Heart left ventricle (tissue), 16 donors: ENCODE measurements at places on chromosomes 16 and 17. TPM values are rescaled to one million over a fixed set of nuclear protein-coding genes. Genes with fewer than 3 reads are reported as not detected.

DNA sequence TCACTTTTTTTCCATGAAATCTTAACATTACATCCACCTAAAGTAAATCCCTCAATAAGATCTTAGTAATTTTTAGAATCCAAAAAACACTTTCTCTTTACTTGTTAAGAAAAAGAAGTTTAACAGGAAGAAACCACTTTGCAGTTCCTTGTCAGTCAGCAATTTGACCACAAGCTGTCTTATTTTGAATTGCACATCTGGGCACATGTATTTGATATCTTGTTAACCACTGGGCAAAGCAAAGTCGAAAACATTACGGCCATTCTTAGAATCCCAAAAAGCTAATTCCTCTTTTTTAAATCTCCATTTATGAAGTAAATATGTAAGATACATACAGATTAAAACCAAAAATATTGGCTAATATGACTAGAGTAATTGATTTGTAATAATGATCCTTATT is 1.1 kb downstream of the ABCA10 start:
- H3K27ac ChIP-seq, result peak overlapping the region; percentile 23
- no peaks in the 10 kb centered on the region for H3K27me3 ChIP-seq
- H3K4me3 ChIP-seq, result peak overlapping the region; percentile 42
- H3K36me3 ChIP-seq, result no peaks in the 10 kb centered on the region
- no peak for DNase-seq

DNA sequence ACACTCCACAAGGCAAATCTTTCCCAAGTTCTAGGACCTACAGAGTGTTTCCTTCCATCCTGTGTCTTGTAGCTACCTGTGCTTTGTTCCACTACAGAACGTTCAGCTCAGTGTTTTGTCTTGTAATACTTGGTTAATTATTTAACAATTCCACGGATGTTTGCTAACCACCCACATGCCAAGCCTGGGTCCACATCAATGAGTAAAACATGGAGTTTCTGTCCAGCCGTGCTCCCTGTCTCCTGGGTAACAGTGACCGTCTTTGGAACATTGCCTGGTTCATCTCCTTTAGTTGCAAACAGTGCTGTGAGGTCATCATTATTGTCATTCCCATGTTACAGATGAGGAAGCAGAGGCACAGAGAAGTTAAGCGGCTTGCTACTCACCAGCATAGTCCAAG is 41.3 kb downstream of the IRF8 start:
- no peaks in the 10 kb centered on the region for H3K27me3 ChIP-seq
- H3K27ac ChIP-seq, result no peak overlapping the region
- DNase-seq, result no peak
- no peak overlapping the region for H3K4me3 ChIP-seq

GRCh38 chr17:30229012-30229411 is 6.5 kb downstream of the SLC6A4 start:
- DNase-seq, result no peak
- H3K4me3 ChIP-seq, result no peak overlapping the region
- H3K27ac ChIP-seq, result no peak overlapping the region

DNA sequence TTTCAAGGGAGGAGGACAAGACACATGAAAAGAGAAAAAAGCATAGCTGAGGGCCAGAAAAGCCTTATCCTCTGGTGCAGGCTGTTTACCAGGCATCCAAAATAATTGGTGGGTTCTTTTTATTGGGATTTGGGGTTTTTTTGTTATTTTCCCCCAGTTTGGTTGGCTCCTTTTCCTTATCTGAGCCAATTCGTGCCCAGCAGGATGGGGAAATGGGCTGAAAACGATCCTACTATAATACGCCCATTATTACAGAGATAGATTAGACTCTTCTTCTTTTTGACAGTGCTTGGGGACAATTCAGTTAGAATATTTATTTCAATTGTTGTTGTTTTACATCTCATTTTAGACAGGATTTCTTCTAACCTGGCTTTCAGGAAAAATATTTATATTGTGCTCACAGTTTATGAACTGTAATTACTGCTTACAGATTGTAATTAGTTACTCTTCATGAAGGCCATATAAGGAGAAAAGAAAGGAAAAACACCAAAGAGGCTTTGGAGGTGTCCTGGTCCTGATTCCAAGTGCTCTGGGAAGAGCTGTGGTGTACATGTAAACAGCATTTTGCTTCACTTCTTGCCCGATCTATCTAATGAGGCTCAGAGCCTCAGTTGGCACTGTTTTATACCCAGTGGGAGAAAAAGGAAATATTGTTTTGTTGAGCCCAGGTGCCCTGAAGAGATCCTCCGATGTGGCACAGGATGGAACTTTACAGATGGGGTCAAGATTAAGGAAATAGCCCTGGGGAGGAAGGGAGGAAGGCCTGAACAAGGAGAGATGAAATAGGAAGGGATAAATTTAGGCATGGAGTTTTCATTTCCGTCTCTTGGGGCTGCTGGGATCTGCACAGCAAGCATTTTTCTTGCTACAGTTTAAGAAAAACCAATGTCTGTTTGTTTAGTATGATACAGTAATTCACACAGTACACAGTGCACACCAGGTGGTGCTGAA is 611 bp upstream of the ANKRD40 start:
- H3K4me1 ChIP-seq, result peaks cover 44% of the 10 kb centered on the region
- peak overlapping the region; percentile 99 for H3K27ac ChIP-seq
- H3K4me3 ChIP-seq, result peak overlapping the region; percentile 80
- peaks cover 15% of the 10 kb centered on the region for H3K36me3 ChIP-seq
- no peak for DNase-seq

DNA sequence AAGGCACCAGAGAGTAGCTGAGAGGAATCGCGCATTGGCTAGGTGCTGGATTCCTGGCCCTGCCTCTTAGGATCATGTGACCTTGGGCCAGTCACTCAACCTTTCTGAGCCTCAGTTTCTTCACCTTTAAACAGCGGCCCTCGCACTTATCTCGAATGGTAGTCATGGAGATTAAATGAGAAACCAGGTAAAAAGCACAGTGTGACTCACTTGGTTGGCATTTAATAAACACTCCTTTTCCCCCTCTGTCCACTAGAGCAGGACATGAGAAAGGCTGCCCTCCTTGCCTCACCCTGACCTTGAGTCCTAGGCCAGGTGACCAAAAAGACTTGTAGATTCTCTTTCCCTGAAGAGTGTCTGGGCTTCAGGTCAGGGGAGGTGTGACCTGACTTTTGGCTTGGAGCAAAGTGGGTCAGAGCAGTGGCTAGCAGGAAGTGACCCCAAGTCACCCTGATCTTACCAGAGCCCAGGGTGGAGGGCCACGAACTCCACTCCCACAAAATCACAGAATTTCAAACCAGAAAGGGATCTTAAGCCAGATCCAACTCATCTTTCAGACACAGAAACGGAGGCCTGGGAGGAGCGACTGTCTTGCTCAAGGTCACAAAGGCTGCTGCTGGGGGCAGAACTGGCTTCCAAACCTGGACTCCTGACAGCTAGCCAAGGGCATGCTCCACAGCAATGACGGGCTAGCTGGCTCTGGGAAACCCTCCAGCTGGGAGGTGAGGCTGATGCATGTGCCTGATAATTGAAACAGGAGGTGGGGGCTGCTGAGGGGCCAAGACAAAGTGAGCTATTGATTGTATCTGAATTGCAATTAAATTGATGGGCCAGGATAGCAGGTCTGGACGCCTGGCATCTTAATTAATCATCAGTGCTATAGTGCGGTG is 65.2 kb downstream of the PIPOX start:
- no peaks in the 10 kb centered on the region for H3K27me3 ChIP-seq
- no peak overlapping the region for H3K4me3 ChIP-seq
- peak overlapping the region; percentile 83 for H3K27ac ChIP-seq
- H3K4me1 ChIP-seq, result peaks cover 38% of the 10 kb centered on the region

DNA sequence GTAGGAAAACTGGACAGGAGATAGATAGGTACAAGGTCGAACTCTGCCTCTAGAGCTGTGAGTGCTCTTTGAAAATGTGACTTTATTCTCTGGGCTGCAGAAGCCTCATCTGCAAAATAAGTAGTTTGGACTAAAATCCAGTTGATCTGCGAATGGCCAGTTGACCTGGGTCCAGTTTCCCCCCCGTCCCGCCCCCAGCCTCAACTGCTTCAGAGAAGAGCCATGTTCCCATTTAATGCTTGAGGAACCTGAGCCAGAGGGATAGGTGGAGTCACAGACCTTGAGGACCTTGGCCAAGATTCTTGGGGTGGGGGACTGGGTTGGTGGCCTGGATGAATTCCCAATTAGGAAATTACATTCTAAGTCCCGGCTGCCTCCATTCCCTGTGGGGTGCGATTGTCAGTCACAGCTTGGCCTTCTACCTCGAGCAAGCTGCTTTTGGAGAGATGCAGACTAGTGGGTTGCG is 14.1 kb downstream of the TBX2 start:
- peaks cover 4% of the 10 kb centered on the region for H3K4me1 ChIP-seq
- H3K4me3 ChIP-seq, result peak overlapping the region; percentile 69
- DNase-seq, result peak; percentile 4
- H3K27me3 ChIP-seq, result peaks cover under 1% of the 10 kb centered on the region

DNA sequence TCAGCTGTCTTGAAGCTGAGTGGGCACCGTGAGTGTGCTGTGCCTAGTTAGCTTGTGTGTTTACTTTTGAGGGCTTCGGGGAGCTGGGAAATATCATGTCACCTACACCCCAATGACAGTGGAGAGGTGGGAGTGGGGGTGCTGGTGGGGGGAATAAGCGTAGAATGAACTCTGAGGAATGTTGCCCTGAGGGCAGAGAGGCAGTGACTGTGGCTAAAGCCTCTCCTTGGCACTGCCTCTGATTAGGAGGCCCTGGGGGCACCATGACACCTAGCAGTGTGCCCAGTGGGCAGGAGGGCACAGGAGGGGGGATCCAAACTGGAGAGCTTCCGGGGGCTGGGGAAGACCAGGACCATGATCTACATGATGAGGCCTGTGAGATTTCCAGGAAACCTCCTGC is 24.8 kb downstream of the CACNA1G start:
- peaks cover 4% of the 10 kb centered on the region for H3K4me1 ChIP-seq
- no peak for DNase-seq
- H3K36me3 ChIP-seq, result no peaks in the 10 kb centered on the region
- no peaks in the 10 kb centered on the region for H3K27me3 ChIP-seq
- H3K27ac ChIP-seq, result peak overlapping the region; percentile 14
- H3K4me3 ChIP-seq, result no peak overlapping the region

Gene CA4
- 17.1 TPM for total RNA-seq

Gene CORO1A
- 8.2 TPM for total RNA-seq

GRCh38 chr16:3065069-3065741 is at the start of gene IL32:
TSS of gene IL32 (plus strand) at chr16:3065640. CDS start at chr16:3065812, 172 bp downstream.
- H3K27me3 ChIP-seq, result no peaks in the 10 kb centered on the region
- DNase-seq, result peak; percentile 83
- peak within 1 kb of the TSS; percentile 78 for H3K27ac ChIP-seq
- peak within 1 kb of the TSS; percentile 53 for H3K4me3 ChIP-seq
- no peaks in the 10 kb centered on the region for H3K36me3 ChIP-seq
